ENCODE measurements at places on chromosomes 6 and 20.

GRCh38 chr6:56359201-56359899 lies 112.0 kb upstream of the COL21A1 start:
- peak; percentile 80 for DNase-seq

- peak; percentile 64 for DNase-seq
Observed at GRCh38 chr20:58649288-58650180, 1.5 kb upstream of the STX16 start.

DNA sequence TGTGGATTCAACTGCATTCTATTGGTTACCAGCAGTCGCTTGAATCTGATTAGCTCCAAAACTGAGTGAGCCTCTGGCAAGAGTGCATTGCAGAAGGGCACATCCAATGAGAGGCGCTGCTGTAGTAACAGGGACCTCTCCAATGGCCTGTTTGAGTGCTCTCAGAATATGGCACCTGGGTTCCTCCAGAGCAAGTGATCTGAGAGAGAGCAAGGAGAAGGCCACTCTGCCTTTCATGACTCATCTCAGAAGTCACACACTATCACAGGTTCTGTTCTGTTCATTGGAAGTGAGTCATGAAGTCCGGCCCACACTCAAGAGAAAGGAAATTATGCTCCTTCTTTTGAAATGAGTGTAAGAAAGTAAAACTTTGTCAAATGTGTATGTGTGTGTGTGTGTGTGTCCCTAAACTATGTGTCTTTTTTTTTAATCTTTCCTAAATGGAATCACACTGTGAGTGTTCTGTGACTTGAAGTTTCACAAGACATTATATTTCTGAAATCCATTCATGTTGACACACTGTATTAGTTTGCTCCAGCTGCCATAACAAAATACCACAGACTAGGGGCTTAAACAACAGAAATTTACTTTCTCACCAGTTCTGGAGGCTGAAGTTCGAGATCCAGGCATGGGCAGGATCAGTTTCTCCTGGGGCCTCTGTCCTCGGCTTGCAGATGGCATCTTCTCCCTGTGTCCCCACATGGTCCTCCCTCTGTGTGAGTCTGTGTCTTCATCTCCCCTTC lies 138.3 kb upstream of the CDYL start:
- DNase-seq = no peak

- DNase-seq = no peak
Observed at GRCh38 chr6:96775727-96776400, 61.4 kb downstream of the GPR63 start.

GRCh38 chr6:147770221-147770620 lies 261.7 kb downstream of the SAMD5 start:
- no peak for DNase-seq

GRCh38 chr6:84392261-84392660 lies 164.8 kb upstream of the CEP162 start:
- no peak for DNase-seq

DNA sequence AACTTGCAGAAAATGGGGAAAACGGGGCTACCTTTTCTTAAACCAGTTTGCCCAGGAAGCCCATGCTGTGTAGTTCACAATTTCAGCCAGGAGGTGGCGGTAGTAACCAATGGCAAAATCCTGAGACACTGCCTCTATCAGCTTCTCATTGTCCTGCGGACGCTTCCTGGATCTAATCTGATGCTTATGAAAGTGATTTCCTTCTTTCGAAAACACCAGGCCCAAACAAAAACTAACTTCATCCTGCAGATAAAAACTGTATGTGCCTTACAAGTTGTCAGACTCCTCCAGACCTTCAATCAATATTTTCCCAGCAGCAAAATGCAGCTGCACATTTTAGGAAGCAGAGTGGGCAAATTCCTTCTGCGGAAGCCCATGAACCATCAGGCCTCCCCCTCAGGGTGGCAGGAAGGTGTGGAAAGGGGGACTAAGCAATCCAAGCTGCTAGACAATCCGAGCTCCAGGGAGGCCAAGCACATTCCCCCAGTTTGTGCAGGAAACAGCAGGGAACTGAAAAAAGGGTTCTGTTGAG lies 88.5 kb downstream of the LY86 start:
- no peak for DNase-seq

- no peak for DNase-seq
Observed at GRCh38 chr6:30447237-30447636, 42.1 kb upstream of the HLA-E start.

GRCh38 chr6:87661503-87661902 lies 40.5 kb downstream of the AKIRIN2 start:
- DNase-seq = no peak

GRCh38 chr20:40913224-40914185 lies 115.1 kb upstream of the TOP1 start:
- no peak for DNase-seq

- no peak for DNase-seq
Observed at GRCh38 chr6:148250975-148251685, 91.5 kb upstream of the SASH1 start.

DNA sequence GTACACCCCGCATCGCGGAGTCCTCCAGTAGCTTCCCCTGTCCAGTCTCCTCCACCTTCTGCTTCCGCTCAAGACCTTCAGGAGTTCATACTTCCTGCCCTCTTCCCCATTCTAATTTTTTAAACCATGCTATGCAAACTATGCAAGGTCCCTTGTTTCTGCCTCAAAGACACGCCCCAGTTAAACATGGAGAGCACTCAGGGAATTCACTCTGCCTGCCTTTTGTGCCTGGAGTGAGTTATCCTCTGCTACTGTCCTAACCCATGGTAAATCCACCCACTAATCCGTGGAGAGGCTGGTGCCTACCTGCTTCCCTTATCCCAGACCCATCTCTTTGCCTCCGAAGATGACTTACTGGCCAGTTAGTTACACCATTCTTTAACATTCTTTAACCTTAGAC lies 473.7 kb upstream of the JARID2 start:
- DNase-seq = no peak

GRCh38 chr6:144215402-144215931 lies 65.2 kb downstream of the STX11 start:
- peak; percentile 54 for DNase-seq

- DNase-seq = no peak
Observed at GRCh38 chr6:28776269-28777146, 147.3 kb downstream of the TRIM27 start.

- no peak for DNase-seq
Observed at GRCh38 chr20:47106786-47107185, 212.1 kb downstream of the EYA2 start.

GRCh38 chr20:56217829-56218228 lies 30.7 kb upstream of the MC3R start:
- DNase-seq = no peak

DNA sequence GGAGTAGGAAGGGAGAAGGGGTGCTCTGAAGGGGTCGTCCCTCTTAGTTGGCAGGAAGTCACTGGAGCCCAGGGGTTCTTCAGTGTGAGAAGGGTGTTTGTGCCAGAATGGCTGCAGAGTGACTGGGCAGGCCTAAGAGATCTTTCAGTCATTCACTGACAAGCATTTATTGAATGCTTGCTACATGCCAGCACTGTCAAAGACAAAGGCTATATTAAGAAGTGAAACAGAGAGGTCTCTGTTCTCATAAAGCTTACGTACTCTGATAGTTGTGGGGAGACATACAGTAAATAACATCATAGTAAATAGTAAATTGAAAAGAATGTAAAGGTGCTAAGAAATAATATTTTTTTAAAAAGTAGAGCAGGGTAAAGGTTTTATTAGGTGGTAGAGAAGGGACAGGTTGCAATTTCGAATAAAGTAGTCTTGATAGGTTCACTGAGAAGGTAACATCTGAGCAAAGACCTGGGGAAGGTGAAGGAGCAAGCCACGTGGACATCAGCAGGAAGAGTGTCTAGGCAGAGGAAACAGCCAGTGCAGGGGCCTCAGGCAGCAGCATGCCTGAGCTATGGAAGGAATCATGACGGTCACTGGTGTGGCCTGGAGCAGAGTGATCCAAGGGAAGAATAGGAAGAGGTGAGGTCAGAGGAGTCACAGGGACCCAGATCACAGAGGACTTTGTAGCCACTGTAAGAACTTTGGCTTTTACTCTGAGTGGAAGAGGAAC lies 36.3 kb upstream of the RNF8 start:
- DNase-seq = no peak

DNA sequence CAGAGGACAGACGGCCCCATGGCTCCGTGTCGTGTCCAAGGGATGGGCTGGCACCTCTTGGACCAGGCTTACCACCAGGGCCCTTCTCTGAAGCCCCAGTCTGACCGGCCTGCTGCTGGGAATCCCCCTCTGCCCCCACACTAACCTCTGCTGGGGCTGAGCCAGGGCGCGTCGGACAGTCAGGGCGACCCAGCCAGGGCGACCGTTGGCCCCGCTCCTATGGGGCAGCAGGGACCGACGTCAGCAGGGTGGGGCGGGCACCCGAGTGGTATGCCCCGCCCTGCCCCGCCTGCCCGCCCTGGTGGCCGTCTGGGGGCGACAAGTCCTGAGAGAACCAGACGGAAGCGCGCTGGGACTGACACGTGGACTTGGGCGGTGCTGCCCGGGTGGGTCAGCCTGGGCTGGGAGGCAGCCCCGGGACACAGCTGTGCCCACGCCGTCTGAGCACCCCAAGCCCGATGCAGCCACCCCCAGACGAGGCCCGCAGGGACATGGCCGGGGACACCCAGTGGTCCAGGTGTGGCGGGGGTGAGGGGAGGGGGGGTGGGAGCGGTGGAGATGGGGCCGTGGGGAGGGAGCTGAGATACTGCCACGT lies at the start of gene SLC17A9:
TSS of gene SLC17A9 (plus strand) at position 337 of the 595 bp plus-strand sequence. CDS start at position 459, 122 bp downstream.
- peak; percentile 95 for DNase-seq

DNA sequence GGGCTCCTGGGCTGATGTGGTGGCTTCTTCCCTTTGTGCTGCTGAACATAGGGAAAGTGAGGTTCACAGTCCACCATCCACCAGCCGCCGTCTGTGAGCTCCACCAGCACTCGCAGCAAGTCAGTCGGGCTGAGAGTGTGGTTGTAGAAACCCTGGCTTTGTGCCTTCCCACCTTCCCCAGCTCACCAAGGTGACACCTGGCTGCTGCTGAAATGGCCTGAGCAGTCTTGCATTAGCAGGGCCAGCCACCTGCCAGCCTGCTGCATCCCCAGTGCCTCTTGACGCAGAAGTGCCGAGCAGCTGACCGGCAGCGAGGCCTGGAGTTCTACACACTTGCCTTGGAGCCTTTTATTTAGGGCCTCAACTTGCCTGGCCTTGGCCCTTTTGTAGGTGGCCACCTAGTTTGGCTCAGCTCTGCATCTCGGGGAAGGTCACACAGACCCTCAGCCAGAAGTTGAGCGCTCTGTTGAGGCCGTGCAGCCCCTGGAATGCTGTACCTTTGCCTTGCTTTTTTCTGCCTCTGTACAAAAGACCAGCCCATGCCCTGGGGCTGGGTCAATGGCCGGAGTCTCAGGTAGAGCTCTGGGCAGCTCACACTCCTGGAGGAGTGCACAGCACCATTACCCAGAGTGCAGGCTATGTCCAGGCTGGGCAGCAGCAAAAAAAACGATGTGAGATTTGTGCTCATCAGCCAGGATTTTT lies 76.5 kb downstream of the PTPN1 start:
- no peak for DNase-seq

DNA sequence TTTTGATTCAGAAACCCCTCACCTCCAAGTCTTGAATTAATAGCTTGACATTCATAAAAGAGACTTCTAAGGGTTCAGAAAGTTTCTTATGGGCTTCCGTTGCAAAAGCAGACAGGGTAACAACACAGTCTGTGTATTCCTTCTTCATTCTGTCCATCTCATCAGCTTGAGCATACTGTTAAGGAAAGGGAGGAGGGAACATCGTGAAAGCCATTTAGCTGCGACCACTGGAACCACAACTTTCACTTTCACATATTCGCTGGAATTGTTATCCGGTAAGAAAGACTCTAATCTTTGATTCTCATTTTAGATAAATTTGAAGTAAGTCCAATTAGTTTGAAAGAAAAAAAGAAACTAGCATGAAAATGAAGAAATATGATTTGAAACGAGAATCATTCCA lies 174.4 kb downstream of the SYNE1 start:
- no peak for DNase-seq

DNA sequence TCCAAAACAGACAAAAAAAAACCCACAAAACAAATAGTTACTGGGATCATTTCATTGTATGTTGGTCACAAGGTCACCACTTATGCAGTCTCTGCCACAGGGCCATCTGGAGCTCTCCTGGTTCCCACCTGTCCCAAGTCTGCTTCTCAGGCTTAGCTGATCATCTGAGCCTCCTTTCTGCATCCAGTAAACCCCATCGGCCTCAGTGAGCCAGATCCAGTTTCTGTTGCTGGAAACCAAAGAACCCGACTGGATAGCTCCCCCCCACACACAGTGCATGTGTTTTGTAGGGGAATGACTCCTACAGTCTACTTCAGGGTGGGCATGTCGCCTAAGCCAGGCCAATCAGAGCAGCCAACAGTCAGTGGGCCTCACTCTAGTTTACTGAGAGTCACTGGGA lies 233.3 kb downstream of the PREX1 start:
- DNase-seq = no peak

GRCh38 chr6:112335736-112336135 lies 11.4 kb upstream of the RFPL4B start:
- no peak for DNase-seq

GRCh38 chr6:22468256-22468965 lies 101.0 kb upstream of the HDGFL1 start:
- DNase-seq = no peak

DNA sequence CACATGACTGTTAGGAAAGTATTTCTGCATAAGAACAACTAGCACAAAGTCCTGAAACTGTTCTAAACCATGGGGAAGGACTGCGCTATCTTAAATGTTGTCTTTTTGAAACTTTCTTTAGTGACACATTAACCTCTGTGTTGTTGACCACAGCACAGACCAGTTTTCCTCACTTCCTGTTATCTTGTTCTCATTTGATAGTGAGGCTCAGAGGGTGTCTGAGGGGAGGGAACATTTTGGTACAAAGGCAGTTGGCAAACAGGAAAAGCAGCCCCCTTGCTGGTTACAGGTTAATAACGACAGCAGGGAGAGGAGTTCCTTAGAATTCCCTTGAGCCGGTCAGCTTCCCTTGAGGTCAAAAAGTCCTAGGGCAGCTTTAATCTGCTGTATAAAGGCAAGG lies 143.5 kb upstream of the BMP2 start:
- no peak for DNase-seq

- no peak for DNase-seq
Observed at GRCh38 chr6:139600919-139601475, 226.5 kb upstream of the CITED2 start.

GRCh38 chr6:112204350-112204706 lies 50.0 kb downstream of the LAMA4 start:
- no peak for DNase-seq

DNA sequence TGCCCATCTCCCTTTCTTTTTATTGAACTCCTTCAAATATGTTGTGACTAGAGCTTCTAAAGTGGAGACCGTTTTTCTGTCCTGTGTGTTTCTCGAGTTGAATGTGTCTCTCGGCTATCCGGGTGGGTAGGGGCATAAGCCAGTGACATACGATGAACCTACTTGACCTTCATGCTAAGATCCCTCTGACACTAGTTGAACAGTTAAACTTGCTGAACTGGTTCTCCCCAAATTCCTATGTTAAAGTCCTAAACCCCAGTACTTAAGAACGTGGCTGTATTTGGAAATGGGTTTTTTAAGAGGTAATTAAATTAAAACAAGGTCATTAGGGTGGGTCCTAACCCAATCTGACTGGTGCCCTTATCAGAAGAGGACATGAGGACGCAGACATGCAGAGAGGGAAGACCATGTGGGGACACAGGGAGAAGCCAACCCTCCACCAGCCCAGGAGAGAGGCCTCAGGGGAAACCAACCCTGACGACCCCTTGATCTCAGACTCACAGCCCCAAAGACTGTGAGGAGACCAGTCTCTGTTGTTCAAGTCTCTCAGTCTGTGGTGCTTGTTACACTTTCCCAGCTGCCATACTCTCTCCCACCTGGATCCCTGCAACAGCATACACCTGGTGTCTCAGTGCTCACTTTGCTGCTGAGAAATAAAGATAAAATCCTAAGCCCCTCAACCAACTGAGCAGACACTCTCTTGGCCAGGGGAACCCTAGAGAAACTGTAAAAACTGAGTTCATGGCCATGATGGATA lies 208.4 kb downstream of the MYLK4 start:
- no peak for DNase-seq

Data from mucosa of descending colon (tissue), 3 donors.